ENCODE measurements at places on chromosomes 11 and 22.

- no peak for DNase-seq
Observed at GRCh38 chr11:35420371-35420770, 1.0 kb upstream of the SLC1A2 start.

- no peak for DNase-seq
Observed at GRCh38 chr11:119236891-119237290, 30.8 kb downstream of the CBL start.

GRCh38 chr11:64787526-64788320 is 9.4 kb upstream of the SF1 start:
- DNase-seq = no peak

GRCh38 chr22:35870517-35871293 is 153.0 kb downstream of the APOL5 start:
- DNase-seq = no peak

GRCh38 chr11:69398529-69399492 is 82.7 kb upstream of the LINC01488 start:
- DNase-seq = no peak

- DNase-seq = no peak
Observed at GRCh38 chr11:134987822-134988221, 575.8 kb upstream of the B3GAT1 start.

- DNase-seq = no peak
Observed at GRCh38 chr22:24209687-24210086, 28.4 kb downstream of the SUSD2 start.

DNA sequence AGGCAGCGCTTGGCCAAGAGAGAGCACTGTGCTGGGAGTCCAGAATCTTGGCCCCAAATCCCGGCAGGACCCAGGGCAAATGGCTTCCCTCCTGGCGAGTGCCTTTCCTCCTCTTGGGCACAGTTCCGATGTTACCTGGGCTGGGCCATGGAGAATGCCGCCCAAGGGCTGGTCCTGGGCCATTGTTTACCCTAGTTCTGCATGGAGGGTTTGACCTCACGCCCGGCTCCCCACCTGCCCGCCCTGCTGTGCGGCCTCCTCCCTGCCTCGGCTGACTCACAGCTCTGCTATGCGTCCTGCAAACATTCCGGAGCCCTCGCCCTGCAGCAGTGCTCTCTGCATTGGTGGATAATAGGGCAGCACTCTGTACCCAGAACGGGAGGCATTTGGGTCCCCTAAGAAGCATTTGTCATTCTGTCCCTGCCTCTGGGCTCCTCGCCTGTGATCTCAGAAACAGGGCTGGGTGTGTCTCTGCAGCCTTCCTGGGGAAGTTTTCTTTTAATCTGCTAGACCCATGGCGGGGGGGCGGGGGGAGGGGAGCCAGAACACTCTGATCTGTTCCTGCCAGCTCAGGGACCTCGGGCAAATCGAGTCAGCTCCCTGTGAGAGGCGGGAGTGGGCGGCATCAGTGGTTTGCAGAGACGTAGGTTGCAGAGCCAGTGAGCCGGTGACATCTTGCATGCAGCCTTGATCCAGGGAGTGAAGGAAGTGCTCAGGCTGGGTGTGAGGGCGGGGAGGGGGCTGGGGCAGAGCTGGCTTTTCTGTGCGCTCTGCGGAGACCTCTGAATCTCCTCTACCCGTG is 32.9 kb upstream of the SMIM38 start:
- peak; percentile 65 for DNase-seq

DNA sequence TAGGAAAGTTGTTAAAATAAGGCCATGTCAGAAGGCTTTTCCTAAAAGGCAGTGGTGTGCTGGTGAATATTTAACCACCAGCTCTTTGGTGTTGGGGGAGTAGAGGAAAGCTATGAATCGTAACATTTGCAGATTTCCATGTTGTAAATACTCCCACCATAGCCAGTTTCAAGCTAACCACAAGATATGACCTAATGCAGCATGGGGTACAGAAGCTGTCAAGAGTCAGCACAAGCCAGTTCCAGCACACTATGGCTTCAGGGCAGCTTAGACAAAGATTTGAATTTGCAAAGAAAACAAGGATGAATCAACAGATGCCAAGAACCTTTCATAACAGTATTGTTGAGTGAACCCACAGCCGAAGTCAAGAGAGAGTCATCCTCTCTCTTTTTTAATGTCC is 40.0 kb downstream of the COMMD9 start:
- DNase-seq = no peak

DNA sequence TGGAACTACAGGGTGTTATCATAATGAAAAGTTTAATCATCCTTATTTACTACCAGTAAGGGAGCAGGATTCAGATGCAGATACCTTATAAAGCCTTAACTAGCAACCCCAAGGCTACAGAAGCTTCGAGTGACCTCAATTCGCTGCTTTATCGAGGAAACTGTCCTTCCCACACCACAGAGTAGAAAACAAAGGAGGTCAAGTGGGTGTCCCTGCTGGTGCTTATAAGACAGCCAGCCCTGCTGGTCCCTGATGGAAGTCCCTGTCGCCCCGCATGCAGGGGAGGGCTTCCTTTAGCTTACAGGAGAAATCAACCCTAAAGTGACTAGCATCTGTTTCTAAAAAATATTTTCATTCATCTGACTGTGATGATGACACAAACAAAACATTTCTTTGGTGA is 7.3 kb downstream of the MN1 start:
- no peak for DNase-seq

DNA sequence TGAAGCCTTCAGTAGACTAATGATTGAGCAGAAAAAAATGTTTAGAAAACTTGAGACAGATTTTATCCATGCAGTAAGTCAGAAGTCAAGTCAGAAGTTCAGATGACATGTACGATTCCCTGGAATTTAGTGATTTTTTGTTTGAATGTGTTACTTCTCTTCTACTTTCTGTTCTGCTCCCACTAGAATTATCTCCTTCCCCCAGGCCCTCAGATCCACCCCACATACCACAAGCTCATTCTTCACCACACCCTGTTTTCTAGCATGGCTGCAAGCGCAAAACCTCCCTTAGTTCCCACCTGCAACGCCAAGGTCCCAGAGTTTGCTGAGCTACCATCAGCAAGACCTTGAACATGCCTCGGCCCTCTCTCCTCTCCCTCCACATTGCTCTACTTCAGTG is 64.1 kb downstream of the KCNJ1 start:
- DNase-seq = no peak

DNA sequence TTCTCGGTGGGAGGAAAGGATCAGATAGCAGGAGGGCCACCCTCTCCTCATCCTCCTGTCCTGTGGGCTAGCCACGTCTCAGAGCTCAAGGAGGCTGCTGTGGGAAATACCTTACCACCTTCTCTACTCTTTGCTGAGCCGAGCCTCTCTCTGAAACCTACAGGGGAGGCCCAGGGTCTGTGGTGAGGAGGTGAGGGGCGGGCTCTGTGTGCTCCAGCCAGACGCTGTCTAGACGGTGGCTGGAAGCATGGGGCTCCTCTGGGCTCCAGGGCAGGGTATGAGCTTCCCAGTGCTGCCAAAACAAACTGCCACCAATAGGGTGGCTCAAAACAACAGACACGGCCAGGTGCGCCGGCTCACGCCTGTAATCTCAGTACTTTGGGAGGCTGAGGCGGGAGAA is 5.5 kb upstream of the TMPRSS6 start:
- no peak for DNase-seq

GRCh38 chr11:36108881-36109589 is 165.2 kb downstream of the LDLRAD3 start:
- DNase-seq = no peak

DNA sequence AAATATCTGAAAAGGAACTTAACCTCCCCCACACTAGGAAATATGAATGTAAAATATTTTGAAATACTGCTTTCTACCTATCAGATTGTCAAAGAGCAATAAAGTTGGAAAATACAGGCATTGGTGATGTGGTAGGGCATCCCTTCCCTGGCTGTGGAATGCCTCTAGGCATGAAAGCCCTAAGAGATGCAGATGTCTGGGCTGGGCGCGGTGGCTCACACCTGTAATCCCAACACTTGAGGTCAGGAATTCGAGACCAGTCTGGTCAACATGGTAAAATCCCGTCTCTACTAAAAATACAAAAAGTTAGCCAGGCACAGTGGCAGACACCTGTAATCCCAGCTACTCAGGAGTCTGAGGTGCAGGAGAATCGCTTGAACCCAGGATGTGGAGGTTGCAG is 22.0 kb downstream of the ARAP1 start:
- DNase-seq = no peak

DNA sequence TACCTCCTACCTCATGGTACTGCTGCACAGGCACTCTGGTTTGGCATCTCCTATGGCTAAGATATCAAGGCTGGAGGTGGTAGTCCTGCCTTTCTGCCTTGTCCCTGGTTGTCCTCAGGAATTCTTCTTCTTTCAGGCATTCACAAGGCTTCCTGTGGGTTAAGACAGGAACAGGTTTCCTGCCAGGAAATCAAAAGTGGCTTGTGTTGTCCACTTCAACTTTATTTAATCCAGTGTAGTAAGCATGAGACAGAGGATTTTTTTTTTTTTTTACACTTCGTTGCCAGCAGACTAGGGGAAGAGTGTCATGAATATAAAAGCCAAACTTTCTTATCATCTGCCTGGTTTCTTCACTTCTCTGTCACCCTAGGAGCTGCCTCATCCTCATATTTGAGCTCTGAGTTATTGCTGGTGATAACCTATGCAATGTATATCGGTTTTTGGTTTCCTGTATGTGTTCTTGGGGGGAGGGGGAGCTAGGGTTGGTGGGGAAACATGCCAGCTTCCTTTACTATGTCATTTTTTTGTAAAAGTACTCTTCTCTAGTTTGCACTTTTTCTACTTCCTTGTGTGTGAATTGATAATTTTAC is 50.2 kb downstream of the XKR3 start:
- no peak for DNase-seq

DNA sequence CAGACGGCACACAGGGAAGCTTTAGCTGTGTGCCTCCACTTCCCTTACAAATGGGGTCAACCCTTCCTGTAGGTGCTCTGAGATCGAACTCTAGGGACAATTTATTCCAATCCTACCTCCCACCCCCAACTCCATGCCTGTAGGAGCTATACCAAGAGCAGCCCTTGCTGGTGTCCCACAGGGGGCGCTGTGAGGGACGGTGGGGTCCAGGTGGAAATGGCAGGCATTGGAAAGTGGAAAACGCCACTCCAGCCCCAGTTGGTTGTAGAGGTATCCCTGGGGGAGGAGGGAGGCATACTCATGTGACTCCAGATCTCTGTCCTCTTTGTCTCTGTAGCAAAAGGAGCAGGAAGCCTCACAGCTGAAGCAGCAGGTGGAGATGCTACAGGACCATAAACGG is 161.3 kb downstream of the MYO18B start:
- DNase-seq = no peak

DNA sequence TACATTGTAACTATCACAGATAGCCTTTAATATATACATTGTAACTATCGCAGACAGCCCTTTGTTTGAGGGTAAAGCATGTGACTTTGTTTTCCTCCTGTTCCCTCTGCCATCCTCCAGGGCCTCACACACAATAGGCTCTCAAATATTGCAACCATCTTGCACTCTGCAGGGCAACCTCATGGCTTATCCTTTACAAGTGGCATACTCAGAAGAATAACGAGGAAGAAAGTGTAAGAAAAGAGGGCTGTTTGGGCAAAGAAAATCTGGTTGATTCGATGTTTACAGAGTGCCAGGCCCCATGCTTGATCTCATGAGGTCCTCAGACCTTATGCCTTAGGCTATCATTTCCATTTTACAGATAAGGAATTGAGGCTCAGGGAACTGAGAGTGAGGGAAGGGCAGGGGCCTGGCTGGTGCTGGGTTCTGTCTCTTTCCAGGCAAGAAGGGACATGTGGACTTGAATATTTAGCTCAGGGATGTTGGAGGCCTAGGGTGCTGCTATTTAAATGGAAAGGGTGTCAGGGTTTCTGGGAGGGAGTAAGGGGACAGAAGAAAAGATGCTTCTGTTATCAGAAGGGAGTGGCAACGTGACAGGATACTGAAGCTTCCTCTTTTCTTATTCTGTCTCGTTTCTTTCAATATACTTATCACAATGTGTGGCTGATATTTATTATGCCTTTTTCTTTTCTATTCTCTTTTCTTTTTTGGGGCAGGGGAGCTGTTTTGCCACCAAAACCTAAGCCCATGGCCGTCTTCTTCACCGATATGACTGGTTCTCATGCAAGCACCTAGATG is 1.1 kb upstream of the SAMM50 start:
- no peak for DNase-seq

GRCh38 chr11:119804698-119805097 is 75.7 kb upstream of the NECTIN1 start:
- DNase-seq = no peak

GRCh38 chr22:40552070-40552469 is 84.4 kb downstream of the MRTFA start:
- DNase-seq = no peak

DNA sequence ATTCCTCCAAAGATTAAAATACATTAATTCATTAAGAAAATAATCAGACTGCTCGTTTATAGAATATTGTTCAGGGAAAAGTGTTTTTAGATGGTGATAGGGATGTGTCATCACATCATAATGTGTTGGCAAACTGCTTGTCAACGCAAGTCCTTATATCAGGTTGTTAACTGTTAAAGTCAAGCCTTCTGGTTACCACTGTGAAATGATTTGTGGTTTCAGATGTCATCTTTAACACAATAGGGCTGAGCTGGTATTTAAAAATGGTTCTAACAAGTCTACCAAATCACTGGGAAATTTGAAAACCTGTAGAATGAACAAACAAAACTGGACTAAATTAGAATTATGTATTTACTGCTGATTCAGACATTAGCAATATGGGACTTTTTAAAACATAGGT is 2.4 kb upstream of the MMP13 start:
- no peak for DNase-seq

DNA sequence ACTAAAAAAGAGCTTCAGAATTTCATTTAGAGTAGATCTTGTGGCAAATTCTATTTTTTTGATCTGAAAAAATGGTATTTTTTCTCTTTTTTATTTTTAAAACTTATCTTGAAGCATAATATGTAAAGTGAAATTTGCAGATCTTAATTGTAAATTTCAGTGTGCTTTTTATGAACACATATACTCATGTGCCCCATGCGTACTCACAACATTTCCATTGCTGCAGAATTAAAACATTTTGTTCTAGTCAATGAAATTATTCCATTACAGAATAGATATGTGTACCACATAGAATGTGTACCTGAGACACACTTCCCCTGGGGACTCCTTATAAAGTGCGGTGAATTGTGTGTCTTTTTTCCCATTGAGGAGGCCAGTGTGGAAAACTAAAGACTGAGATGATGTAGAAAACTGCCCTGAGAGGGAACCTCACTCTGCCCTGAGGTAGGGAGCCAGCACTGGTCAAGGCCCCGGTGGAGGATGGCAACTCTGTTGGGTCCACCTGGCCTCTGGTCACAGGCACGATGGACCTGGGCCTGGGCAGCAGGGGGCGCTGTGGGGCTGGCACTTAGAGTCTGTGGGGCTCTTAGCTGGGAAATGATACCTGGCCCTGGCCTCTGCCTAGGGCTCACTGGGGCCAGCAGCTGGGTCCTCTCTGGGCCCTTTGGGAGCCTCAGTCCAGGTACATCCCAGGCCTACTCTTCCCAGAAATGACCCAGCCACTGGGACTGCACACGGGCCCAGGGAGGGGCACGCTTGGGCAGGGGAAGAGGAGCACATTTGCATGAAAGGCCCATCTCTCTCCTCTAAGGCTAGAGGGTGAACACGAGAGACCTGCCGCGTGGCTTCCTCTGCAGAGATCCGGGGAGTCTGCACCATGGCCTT is 77.9 kb upstream of the TOP3B start:
- peak; percentile 26 for DNase-seq

All from stimulated activated CD4-positive, alpha-beta T cell treated with anti-CD3 and anti-CD28 coated beads, Interleukin-1b, Interleukin-23, amount 100 ng/mL, for 24 hours (primary cell).